Right atrium auricular region (tissue), 2 donors: ENCODE measurements at places on chromosomes 2 and 18.

GRCh38 chr18:57052759-57053158 is 94.1 kb upstream of the BOD1L2 start:
- no peaks in the 10 kb centered on the region for H3K4me1 ChIP-seq
- H3K36me3 ChIP-seq, result no peaks in the 10 kb centered on the region
- no peak for DNase-seq
- H3K4me3 ChIP-seq, result no peak overlapping the region
- H3K27me3 ChIP-seq, result no peaks in the 10 kb centered on the region
- H3K27ac ChIP-seq, result no peak overlapping the region

DNA sequence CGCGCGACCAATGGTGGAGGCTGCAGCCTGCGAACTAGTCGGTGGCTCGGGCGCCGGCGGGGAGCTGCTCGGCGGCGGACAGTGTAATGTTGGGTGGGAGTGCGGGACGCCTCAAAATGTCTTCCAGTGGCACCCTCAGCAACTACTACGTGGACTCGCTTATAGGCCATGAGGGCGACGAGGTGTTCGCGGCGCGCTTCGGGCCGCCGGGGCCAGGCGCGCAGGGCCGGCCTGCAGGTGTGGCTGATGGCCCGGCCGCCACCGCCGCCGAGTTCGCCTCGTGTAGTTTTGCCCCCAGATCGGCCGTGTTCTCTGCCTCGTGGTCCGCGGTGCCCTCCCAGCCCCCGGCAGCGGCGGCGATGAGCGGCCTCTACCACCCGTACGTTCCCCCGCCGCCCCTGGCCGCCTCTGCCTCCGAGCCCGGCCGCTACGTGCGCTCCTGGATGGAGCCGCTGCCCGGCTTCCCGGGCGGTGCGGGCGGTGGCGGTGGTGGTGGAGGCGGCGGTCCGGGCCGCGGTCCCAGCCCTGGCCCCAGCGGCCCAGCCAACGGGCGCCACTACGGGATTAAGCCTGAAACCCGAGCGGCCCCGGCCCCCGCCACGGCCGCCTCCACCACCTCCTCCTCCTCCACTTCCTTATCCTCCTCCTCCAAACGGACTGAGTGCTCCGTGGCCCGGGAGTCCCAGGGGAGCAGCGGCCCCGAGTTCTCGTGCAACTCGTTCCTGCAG is at the start of gene HOXD9:
TSS of gene HOXD9 (plus strand) at position 37 of the 728 bp plus-strand sequence. CDS start at position 87, 50 bp downstream.
- DNase-seq, result no peak
- no peaks in the 10 kb centered on the region for H3K36me3 ChIP-seq
- H3K4me1 ChIP-seq, result peaks cover 19% of the 10 kb centered on the region
- H3K27ac ChIP-seq, result no peak within 1 kb of the TSS
- H3K27me3 ChIP-seq, result peaks cover 77% of the 10 kb centered on the region

- no peaks in the 10 kb centered on the region for H3K36me3 ChIP-seq
- H3K4me1 ChIP-seq, result peaks cover 8% of the 10 kb centered on the region
- no peaks in the 10 kb centered on the region for H3K27me3 ChIP-seq
- H3K27ac ChIP-seq, result no peak overlapping the region
- H3K4me3 ChIP-seq, result no peak overlapping the region
Observed at GRCh38 chr2:20880221-20880771, 57.4 kb upstream of the LDAH start.

- H3K4me3 ChIP-seq, result no peak overlapping the region
- no peak for DNase-seq
- no peak overlapping the region for H3K27ac ChIP-seq
- no peaks in the 10 kb centered on the region for H3K27me3 ChIP-seq
- H3K36me3 ChIP-seq, result no peaks in the 10 kb centered on the region
Observed at GRCh38 chr2:181978351-181979150, 7.1 kb upstream of the PPP1R1C start.

GRCh38 chr2:224716921-224717320 is 756 bp upstream of the CCDC195 start:
- no peaks in the 10 kb centered on the region for H3K27me3 ChIP-seq
- H3K36me3 ChIP-seq, result no peaks in the 10 kb centered on the region
- H3K4me3 ChIP-seq, result no peak overlapping the region
- H3K4me1 ChIP-seq, result no peaks in the 10 kb centered on the region
